ENCODE measurements at places on chromosomes 5 and 9. TPM values are rescaled to one million over a fixed set of nuclear protein-coding genes. Genes with fewer than 3 reads are reported as not detected.

The FGF10 gene
- total RNA-seq, result not detected

DNA sequence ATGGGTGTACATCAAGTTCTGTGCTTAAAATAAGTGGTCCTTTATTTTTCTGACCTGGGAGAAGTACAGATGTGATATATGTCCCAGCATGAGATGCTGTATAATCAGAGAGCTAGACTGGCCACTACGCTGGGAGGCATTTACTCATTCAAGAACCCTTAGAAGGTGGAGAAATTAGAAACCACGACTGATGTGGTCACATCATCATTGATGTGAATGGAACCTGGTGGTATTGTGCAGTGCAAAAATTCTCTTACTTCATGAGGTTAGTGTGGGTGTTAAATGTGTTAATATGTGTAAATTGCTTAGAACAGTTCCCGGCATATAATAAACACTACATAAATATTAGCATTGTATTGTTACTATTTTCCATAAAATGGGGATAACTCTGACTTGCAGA, 69.5 kb upstream of the CKMT2 start:
- DNase-seq, result no peak

The PCDHGC5 gene
- 2.6 TPM for total RNA-seq

DNA sequence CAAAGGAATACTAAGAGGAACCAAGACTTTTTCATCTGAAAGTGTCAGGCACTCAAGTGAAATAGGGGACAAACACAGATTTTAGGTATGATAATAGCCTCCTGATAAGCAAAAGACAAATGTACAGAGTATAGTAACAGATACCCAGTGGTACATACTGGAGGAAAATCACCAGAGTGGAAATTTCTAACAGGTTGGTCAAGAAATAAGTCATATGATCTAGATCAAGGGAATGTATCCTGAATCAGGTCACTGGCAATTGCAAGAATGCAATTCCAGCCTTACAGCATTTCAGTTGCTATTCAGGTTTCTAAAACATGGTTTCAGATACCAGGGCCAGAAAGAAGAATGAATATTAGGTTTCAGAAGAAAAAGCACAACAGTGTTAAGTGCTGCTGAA, 82.2 kb upstream of the SLCO6A1 start:
- DNase-seq, result no peak

The FIBCD1 gene
- total RNA-seq, result 4.3 TPM

DNA sequence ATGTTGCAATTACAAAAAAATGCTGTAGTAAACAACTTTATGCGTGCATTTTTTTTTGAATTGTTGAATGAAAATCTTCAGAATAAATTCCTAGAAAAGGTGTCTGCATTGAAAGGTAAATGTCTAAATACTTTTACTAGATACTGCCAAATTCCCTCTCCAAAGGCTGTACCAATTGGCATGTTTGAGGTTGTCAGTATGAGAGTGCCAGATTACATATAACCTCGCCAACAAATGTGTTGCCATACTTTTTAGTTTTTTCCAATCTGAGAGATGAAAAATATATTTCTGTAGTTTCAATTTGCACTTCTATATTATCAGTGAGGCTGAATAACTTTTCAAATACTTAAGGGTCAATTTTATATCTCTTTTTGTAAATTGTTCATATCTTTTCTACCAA, 261.5 kb upstream of the TARS1 start:
- no peak for DNase-seq

The NSG2 gene
- total RNA-seq, result under 0.01 TPM

GRCh38 chr5:181039471-181039870, 595 bp upstream of the BTNL9 start:
- no peak for DNase-seq

DNA sequence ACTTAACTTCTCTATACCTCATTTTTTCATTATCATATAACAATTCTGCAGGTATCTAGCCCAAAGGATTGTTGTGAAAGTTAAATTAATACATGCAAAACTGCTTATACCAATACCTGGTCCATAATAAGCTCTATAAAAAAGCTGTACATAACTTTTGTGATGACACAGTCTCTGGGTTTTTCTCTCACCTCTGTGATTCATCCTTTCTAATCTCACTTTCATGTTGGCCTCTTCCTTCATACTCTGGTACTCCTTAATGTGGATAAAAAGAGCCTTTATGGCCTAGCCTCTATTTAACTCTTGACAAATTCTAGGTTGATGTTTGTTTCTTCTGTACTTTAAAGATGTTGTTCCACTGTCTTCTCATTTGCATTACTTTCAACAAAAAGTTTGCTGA, 162.9 kb upstream of the ACOT12 start:
- DNase-seq, result no peak
